Stimulated activated CD8-positive, alpha-beta memory T cell treated with anti-CD3 and anti-CD28 coated beads, Interleukin-7, amount 100 ng/mL, for 48 hours (primary cell): ENCODE measurements at places on chromosomes 11 and 22.

- no peak for DNase-seq
Observed at GRCh38 chr11:2466869-2467694, 22.3 kb downstream of the KCNQ1 start.

DNA sequence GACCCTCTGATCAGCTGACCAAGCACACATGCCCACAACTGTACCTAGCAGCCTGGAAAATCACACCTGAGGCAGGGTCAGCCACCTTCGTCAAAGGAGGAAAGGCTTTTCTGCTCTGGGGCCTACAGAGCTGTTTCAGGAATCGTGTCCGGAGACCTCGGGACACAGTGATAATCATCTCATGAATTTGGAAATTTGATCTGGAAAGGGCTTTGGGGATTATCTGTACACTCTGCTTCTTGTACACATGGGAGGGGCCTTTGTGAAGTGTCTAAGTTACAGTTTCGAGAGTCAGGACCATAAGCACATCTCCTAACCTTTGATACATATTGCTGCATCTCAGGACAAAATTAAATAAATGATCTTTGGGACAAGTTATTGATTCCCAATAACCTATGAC, 1421.2 kb upstream of the TENM4 start:
- no peak for DNase-seq

DNA sequence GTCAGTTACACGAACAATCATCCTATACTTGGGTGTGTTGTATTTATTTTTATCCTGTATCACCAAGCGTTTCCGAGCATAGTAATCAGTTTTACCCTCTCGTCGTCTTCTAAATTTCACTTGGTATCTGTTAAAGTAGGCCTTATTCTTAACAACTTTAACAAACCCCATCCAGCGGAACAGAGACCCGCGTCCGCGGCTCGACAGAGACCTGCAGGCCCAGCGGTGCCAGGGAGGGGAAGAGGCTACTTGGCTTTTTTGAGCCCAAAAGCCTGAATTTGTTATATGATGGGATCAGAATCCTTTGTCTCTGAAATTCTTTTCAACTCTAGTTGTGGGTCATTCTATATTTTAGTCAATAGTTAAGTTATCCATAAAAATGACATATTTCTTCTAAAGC, 56.5 kb upstream of the A4GALT start:
- no peak for DNase-seq

DNA sequence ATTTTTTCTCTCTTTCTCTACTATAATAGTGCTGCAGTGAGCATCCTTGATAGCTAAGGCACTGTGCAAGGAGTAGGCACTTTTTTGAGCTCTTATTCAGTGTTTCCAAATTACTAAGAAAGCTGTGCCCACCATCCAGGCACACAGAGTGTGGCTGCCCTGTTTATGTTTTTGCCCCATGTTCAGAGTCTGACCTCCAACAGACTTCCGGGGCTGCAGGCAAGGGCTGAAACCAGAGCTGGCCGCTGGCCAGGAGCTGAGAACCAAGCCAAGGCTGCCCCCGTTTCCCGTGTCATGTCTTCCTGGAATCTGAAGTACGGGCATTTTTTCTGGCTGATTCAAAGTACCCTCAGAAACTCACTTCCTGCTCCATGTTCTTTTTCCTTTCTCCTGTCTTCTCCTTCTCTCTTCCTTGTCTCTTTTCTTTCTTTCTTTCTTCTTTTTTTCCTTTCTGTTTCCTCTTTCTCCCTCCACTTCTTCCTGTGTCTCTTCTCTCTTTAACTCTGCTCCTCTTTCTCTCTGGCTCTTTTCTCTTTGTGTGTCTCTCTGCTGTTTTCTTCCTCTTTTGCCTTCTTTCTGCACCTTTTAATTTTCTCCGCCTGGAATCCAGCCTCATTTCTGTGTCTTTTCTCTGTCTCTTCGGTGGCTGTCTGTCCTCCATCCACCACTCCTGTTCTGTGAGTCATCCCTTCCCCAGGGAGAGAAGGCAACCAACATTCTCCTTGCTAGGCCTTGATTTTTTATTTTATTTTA, 17.0 kb upstream of the KCTD14 start:
- DNase-seq: peak; percentile 18

DNA sequence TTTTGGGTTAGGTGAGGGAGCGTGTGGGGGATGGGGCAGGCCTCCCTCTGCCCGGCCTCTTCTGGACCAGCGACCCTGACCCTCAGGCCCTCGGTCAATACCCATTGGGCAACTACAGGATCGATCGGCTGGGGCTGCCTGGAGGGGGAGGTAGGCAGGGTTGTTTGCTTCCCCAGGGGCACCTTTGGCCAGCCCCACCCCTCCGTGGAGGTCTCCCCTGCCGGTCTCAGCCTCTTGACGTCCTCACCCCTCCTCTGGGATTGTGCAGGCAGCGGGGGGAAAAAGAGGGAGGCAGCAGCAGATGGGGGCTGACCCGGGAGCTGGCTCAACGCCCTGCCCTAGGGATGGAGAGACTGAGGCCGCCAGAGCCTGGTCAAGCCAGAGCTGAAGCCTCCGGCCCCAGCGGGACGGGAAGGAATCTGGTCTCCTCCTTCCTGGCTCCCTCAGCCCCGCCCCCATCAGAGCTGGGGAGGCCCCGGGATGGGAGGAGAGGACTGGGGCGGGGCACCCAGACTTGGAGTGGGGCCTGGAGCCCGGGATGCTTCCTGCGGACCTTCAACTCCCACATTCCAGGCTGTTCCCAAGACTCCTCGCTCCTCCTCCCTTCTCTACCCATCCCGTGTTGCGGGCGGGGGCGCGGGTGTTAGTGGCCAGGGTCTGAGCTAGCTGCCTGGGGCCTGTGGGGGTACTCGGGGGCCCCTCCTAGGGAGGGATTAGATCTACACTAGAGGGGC, 14.4 kb upstream of the CDC42EP1 start:
- DNase-seq: no peak

- DNase-seq: no peak
Observed at GRCh38 chr11:118606157-118606843, 1.1 kb upstream of the PHLDB1 start.

- no peak for DNase-seq
Observed at GRCh38 chr22:40220316-40221054, 42.8 kb downstream of the TNRC6B start.

- DNase-seq: no peak
Observed at GRCh38 chr11:9689721-9690120, 25.8 kb downstream of the SWAP70 start.

DNA sequence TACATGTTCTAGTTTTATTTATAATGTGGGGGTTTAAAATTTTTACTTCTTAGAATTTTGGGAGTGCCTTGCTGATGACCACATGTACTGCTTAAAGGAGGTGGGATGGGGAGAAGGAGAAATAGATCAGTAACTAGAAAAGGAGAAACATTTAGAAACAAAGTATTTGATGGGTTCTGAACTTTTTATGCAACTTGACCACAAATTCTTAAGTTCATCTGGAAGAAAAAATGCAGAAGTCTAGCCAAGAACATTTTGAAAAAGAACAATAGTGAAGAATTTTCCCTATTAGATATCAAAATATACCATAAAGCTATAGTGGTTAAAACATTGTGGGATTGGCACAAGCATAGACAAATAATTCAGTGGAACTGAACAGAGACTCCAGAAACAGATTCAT, 73.3 kb upstream of the AMPD3 start:
- DNase-seq: no peak

- DNase-seq: no peak
Observed at GRCh38 chr11:124669193-124669592, 4.3 kb downstream of the SIAE start.

DNA sequence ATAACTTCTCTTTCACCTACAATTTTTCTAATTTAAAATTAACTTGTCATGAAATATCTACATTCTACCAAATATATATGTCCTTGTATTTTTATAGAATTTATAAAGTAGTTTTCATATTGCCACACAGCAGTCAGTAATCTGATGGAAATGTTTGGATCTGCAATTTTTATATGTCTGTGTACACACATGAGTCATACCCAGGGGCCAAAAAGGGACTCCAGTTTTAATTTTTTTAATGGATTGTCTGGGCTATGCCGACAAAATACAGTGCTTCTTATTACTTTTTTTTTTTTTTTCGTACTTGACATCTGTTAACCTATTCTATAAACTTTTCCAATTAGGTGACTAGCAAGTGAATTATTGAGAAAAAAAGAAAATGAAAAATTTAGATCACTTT, 6.3 kb downstream of the GUCY1A2 start:
- DNase-seq: no peak

GRCh38 chr11:30458541-30458940, 127.6 kb downstream of the MPPED2 start:
- no peak for DNase-seq

DNA sequence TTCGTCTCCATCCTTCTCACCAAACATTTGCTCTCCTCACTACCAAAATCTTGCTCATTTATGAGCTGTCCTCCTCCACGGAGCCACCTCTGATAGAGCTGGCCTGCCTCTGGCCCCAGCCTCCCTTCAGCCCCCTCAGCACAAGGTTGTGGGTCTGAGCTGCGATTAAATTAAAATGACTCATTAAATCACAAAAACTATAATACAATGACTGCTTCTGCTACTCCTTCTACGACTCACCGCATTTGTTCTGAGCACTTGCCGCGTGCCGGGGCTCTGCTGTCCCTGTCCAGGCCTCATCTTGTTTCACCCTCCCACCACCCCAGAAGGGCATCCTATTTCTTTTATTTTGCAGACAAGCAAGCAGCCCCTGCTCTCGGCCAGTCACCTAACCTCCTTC, 49.2 kb upstream of the TIMP3 start:
- DNase-seq: no peak

DNA sequence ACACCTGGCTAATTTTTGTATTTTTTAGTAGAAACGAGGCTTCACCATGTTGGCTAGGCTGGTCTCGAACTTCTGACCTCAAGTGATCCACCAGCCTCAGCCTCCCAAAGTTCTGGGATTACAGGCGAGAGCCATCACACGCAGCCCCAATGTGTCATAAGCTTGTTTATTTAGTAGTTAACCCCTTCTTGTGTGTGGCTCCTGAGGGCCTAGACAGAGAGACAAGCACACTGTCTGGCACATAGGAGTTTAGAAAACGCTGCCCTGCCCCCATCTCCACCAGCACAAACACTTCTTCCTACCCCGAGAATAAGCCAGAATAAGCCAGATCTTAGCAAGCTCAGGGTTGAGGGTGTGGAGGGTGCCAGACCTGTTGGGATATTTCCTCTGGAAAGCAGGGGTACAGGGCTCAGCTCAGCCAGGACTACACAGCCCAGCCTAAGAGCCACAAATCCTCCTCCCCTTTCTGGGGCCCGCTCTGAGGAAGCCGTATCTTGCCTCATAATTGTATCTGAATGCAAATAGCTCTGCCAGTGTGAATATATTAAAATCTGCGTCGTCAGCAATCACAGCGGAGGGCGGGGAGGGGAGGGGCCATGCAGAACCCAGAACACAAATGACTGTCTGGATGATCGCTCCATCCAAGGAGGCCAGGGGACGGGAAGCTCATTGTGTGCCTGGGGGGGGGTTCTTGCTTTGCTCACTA, 247.3 kb downstream of the MN1 start:
- no peak for DNase-seq

- DNase-seq: no peak
Observed at GRCh38 chr11:19954899-19955298, 205.4 kb downstream of the DBX1 start.

GRCh38 chr11:36508743-36509142, 1.3 kb downstream of the TRAF6 start:
- DNase-seq: no peak

- DNase-seq: no peak
Observed at GRCh38 chr22:19720150-19720827, 3.0 kb upstream of the GP1BB start.

GRCh38 chr11:12064954-12065280, 45.5 kb upstream of the MICAL2 start:
- DNase-seq: no peak

- no peak for DNase-seq
Observed at GRCh38 chr11:113338730-113339129, 24.3 kb downstream of the TTC12 start.

DNA sequence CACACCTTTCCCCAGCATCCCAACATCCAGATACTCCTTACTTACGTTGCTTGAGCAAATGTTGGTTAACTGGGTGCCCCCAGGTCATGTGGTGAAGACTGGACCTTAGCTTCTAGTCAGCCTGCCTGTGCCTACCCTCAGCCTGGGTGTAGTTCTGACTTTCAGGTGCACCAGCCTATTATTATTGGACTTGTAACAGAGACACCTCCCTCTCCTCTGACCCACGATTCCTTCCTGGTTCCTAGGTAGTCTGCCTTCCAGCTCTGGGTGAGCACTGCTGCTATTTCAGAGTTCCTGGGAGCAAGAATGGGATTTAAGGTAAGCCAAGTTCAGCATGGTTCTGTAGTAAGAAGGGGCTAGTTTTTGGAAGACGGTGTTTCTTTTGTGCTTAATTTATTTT, 138.2 kb downstream of the DSCAML1 start:
- DNase-seq: no peak

GRCh38 chr22:49904040-49904369, 14.2 kb downstream of the ALG12 start:
- DNase-seq: no peak

- DNase-seq: no peak
Observed at GRCh38 chr11:128453444-128454336, 133.7 kb downstream of the ETS1 start.

DNA sequence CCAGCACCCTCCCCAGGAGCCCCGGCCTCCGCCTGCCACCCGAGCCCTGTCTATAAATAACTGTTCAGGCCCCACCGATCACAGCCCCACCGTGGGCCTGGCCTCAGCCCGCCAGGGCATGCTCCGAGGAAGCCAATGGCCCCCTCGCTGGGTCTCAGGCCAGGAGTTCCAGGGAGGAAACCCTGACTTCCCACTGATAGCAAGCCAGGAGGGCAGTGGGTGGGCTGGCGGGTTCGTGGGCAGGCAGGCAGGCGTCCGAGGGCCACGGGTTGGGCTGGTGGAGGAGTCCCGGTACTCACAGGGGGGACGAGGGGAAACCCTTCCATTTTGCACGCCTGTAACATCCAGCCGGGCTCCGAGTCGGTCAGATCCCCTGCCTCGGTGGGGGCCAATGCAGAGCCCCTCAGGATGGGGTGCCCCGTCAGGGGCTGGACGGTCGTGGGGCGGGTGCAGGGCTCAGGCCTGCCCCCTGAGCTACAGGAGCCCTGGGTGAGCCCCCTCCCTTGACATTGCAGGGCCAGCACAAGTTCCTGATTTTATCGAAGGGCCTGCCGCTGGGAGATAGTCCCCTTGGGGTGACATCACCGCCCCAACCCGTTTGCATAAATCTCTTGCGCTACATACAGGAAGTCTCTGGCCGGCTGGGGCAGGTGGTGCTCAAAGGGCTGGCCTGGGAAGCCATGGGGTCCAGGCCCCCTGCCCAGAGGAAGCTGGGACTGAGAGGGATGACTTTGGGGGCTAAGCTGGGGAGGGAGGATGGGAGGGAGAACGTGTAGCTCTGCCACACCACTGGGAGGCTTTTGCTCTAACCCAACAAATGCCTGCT, at the start of gene SPI1:
Gene SPI1 (minus strand): TSS at position 538 of the 826 bp plus-strand sequence. CDS start 194 bp downstream, at position 344.
- no peak for DNase-seq

DNA sequence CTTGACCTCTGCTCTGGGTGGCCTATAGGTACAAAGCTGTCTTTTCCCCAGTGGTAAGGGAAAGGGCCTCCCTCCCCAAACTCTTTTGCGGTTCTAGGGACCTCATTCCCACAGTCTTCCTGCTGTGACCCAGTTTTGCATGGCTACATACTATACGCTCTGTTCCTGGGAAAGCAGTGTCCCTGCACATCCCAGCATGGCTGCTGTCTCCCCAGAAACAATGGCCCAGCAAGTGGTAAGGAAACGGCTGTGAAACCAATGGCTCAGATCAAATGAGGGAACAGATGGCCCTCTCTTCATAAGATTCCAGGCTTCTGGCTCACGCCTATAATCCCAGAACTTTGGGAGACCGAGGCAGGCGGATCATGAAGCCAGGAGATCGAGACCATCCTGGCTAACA, 41.1 kb downstream of the RPL27A start:
- DNase-seq: no peak
